Stimulated activated CD8-positive, alpha-beta memory T cell treated with anti-CD3 and anti-CD28 coated beads, Interleukin-4, amount 100 ng/mL, for 4 hours (primary cell): ENCODE measurements at places on chromosomes 4 and X.

DNA sequence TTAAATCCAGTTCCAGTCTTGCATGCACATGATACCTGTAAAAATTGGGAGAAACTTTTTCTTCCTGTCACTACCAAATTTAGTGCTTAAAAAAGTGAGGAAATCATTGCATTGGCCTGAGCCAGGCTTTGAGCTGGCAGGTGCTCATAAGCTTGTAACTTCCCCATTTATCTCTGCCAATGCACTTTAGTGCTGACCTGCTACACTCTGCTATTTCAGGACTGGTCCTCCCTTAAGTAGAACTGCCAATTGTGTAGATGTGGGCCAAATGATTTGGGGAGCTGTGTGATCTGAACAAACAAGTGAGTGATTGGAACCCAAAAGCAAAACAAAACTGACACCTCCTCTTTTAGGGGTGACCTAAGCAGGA, 51.8 kb downstream of the ZNF827 start:
- no peak for DNase-seq

- DNase-seq: no peak
These were observed 722 bp downstream of the SLC10A7 start for GRCh38 chr4:146520896-146521540.

DNA sequence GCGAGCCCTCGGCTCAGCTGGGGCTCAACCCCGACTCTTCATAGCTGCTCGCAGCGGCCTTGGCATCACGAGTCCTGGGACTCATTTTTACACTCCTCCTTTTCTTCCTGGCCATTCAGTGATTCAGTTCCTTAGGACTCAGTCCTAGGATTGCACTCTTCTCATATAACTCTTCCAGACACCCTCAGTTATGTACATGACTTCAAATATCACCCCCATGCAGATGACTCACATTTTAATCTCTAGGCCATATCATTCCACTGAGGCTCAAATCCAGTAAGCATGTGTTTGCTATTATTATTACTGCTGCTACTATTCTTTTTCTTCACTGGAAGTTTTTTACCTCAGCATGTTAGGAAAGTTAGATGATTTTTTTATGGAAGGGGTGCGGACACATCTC, 14.4 kb downstream of the ITGB1BP2 start:
- no peak for DNase-seq

DNA sequence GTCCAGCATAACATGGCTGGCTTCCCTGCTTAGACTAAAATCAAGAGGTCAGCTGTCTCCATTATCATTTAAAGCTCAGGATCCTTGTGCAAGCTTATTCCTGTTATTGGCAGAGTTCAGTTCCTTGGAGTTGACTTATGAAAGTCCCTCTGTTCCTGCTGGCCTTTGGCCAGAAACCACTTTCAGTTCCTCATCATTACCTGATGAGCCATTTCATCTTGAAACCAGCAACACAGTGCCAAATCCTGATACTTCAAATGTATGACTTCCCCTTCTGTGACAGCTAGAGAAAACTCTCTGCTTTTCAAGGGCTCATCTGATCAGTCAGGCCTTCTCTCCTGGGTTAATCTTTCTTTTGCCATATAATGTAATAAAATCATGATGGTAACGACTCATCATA, 110.6 kb upstream of the FSTL5 start:
- no peak for DNase-seq

DNA sequence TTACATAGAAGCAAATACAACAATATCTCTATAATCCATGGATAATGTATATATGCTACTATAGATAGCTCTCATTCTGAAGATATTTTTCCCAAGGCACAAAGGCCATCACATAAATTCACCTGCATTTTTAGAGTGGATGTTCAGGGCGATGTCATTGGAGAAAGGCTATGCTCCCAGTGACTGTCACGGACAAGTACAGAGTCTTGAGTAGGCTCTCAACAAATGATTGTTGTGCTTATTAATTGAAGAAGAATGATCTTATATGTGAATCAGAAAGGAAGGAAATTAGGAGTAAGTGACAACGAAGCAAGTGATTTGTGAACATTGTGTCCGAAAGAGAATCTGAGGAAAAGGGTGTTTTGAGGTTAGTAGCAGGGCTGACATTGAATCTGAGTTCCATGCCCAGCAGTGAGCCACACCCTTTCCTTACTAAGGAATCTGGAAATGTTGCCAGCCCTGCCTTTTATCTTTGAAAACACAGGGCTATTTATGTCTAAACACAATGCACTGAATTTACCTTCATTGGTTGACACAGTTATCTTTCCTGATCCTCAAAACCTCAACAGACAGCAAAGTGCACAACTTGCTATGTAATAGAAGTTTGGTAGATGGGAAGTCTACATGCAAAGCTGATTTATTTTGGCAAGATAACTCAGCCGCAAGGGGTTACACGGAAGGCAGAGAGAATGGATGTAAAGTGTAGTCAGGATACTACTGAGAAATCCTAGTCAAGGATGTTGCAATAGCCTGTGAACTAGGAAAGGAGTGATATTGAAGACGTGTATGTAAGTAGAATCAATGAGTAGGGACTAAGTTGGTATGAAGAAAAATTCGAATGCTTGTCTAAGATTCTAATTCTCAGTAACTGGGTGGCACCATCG, 50.4 kb downstream of the SORBS2 start:
- no peak for DNase-seq

DNA sequence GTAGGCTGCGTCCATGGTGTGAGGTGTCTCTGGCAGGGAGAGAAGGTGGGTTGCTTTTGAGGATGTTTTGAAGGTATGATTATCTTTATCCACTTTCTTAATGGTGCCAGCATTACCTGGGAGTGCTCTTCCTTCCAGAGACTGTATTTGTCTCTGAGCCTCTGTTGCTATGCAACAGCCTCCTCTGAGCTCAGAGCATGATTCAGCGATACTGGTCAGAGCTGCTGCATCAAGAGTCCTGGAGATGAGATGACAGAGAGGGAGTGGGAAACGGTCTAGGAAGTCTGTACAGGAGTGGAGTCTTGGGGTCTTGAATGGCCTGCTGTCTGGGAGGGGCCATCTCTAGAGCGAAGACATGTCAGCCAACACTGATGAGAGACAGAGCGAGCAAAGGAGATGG, 104.4 kb upstream of the RAB40AL start:
- no peak for DNase-seq

GRCh38 chrX:148577741-148578140, 77.3 kb downstream of the AFF2 start:
- DNase-seq: no peak

DNA sequence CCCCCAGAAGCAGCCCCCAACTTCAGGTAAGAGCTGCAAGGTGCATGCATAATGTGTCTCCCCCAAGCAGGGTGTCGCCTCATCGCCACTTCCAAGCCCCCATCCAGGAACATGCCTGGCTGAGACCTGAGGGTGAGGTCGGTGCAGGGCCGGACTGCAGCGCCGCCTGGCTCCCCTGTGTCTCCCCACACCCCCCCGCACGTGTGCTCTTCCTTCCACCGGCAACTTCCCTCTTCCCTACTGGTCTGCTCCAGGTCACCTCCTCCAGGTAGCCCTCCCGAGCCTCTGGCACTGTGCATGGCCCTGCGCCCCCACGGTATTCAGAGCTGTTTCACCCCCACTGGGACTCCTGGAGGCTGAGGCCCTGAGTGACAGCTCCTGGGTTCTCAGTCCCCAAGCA, 2.2 kb upstream of the BGN start:
- DNase-seq: no peak

DNA sequence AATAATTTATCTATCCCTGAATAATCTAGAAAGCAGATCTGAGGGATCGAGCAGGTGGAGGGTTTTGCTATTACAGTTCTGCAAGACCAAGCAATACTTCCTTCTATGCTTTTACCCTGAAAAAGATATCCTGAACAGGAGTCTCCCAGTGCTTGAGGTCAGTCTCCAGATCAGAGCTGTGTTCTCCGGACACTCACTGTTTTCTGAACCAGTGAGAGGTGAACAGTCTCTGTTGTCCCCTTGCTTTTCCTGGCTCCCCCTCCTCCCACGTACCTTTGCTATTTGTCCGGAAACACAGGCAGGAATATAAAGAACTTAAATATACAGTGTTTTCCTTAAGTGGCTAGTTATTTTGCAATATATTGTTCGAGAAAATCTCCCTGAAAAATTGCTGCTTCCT, 116.6 kb downstream of the ATXN3L start:
- no peak for DNase-seq

GRCh38 chrX:130728208-130728607, 174.8 kb downstream of the ENOX2 start:
- no peak for DNase-seq

- DNase-seq: no peak
These were observed 40.3 kb downstream of the RWDD4 start for GRCh38 chr4:183618681-183619080.

- DNase-seq: no peak
These were observed 57.5 kb upstream of the KLF3 start for GRCh38 chr4:38606587-38606905.
